ENCODE measurements at places on chromosomes 6 and 20. TPM values are rescaled to one million over a fixed set of nuclear protein-coding genes. Genes with fewer than 3 reads are reported as not detected.

The PHACTR3 gene
- 4.3 TPM for total RNA-seq

The RIPPLY2 gene
- not detected for total RNA-seq

The BPIFA1 gene
- total RNA-seq = not detected

The RBBP9 gene
- 5.6 TPM for total RNA-seq

The PKHD1 gene
- total RNA-seq = not detected

The IL17F gene
- total RNA-seq = not detected

The MRPS26 gene
- total RNA-seq = 55.6 TPM

The SYCP2L gene
- 0.33 TPM for total RNA-seq

GRCh38 chr6:22940581-22941290, 371.4 kb downstream of the HDGFL1 start:
- no peaks in the 10 kb centered on the region for H3K27me3 ChIP-seq
- H3K36me3 ChIP-seq = no peaks in the 10 kb centered on the region
- H3K4me3 ChIP-seq = no peak overlapping the region
- DNase-seq = no peak
- H3K4me1 ChIP-seq = no peaks in the 10 kb centered on the region
- no peak overlapping the region for H3K27ac ChIP-seq

DNA sequence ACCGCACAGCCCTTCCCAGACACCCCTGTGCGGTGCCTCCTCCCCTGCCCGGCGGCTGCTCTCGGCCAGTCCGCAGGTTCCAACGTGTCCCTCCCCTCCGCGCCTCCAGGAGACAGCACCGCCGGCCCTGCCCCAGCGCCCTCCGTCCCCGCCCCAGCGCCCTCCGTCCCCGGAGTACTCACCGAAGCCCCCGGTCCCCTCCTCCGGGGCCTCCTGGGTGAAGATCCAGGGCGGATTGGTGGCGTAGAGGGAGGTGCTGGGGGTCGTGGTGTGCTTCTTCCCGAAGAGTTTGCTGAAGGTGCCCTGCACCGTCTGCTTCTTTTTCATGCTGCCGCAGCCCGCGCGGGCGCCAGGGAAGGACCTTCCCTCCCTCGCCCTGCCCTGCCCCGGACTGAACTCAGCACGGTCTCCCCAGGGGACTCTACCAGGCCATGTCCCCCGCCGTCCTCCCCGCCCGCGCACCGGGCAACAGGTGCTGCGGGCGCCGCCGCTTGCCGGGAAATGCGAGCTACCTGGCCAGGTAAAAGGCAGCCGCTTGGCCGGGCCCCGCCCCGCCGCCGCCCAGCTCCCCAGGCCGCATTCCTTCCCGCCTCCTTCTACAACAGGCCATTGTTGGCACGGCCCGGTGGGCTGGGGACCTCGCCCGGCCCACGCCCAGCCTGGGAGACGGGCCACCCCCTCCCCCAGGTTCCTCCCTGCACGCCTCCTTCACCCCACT, at the start of gene C6orf132:
Gene C6orf132, minus strand, starts transcription at position 503 of the 718 bp plus-strand sequence. Its CDS starts 176 bp downstream, at position 327.
- H3K36me3 ChIP-seq = no peaks in the 10 kb centered on the region
- H3K27me3 ChIP-seq = peaks cover 33% of the 10 kb centered on the region
- no peak for DNase-seq
- peaks cover 19% of the 10 kb centered on the region for H3K4me1 ChIP-seq
- H3K4me3 ChIP-seq = peak within 1 kb of the TSS; percentile 69
- peak within 1 kb of the TSS; percentile 58 for H3K27ac ChIP-seq

DNA sequence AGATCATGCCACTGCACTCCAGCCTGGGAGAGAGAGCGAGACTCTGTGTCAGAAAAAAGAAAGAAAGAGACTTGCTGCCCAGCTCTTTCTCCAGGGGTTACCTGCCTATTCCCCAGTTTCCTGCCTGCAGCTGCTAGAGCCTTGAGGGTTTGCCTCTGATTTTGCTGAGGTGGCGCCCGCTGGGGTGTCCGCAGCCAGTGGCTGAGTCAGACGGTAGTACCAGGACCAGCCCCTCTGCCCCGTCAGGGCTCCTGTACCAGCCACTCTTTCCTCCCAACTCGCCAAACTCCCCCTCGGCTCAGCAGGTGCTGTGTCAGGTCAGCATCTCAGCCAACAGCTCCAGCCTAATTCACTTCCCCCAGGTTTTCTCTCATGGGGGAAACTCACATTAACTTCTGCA, 7.4 kb upstream of the LSM14B start:
- H3K4me3 ChIP-seq = no peak overlapping the region
- DNase-seq = no peak
- H3K27ac ChIP-seq = no peak overlapping the region
- H3K36me3 ChIP-seq = no peaks in the 10 kb centered on the region
- peaks cover 45% of the 10 kb centered on the region for H3K27me3 ChIP-seq
- H3K4me1 ChIP-seq = peaks cover 26% of the 10 kb centered on the region

DNA sequence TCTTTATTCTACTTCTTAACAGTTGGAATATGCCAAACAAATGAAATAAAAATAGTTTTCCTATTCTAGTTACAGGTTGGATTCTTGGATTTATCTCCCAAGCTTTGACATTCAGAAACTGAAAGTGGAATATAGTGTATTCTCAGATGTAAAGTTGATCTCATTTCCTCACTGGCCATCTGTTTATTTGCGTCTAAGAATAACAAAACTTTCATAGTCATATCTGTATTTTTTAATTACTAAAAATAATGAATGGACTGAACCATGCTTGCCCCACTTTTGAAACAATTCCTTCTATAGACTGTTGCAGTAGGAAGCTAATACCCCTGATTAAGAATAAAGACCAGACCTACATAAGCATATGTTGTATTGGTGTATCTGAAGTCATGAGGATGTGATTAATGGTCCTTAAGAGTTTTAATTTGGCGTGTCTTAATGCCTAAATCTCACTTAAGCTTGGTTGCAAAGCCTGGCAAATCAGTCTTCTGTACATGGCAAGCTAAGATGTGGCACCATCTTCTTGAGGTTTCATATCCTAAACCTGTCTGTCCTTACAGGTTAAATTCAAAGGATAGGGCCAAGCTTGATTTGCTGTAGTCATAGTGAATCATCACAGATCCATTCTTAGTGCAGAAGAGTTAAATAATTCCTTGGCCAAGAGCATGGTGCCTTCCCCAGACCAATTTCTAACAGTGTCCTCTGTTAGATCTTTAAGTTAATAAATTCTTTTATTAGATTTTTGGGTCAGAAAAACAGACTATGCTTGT, 58.9 kb downstream of the FOXO3 start:
- no peak overlapping the region for H3K4me3 ChIP-seq
- no peaks in the 10 kb centered on the region for H3K27me3 ChIP-seq

GRCh38 chr20:63230800-63231268, 4.9 kb upstream of the BIRC7 start:
- peak; percentile 49 for DNase-seq
- no peak overlapping the region for H3K4me3 ChIP-seq
- H3K36me3 ChIP-seq = no peaks in the 10 kb centered on the region
- H3K27ac ChIP-seq = no peak overlapping the region

- peaks cover 38% of the 10 kb centered on the region for H3K4me1 ChIP-seq
- no peak overlapping the region for H3K4me3 ChIP-seq
- no peaks in the 10 kb centered on the region for H3K27me3 ChIP-seq
- H3K27ac ChIP-seq = peak overlapping the region; percentile 68
- peak; percentile 25 for DNase-seq
Observed at GRCh38 chr6:38599966-38600550, 39.7 kb downstream of the BTBD9 start.

GRCh38 chr6:108942556-108943492, 94.6 kb downstream of the ARMC2 start:
- H3K27ac ChIP-seq = peak overlapping the region; percentile 93
- no peak for DNase-seq
- peaks cover 74% of the 10 kb centered on the region for H3K4me1 ChIP-seq
- H3K36me3 ChIP-seq = no peaks in the 10 kb centered on the region

DNA sequence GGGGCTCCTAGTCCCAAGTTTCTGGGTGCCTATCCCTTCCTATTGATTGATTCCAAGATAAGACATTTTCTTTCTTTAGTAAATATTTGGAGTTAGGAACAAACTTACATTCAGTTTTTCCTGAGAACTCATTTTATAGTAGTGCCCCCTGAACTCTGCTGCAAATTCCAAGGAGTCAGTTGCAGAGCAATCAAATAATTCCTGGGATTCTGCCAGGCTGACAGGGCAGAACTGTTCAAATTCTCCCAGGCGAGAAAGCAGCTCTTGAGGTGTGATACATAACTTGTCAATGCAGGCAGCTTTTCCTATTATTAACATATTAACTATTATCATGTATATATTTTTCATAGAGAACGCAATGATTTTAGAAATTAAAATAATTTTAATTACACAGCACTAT, 15.9 kb upstream of the ZBTB24 start:
- no peaks in the 10 kb centered on the region for H3K27me3 ChIP-seq
- no peak for DNase-seq
- no peaks in the 10 kb centered on the region for H3K36me3 ChIP-seq
- no peak overlapping the region for H3K4me3 ChIP-seq

DNA sequence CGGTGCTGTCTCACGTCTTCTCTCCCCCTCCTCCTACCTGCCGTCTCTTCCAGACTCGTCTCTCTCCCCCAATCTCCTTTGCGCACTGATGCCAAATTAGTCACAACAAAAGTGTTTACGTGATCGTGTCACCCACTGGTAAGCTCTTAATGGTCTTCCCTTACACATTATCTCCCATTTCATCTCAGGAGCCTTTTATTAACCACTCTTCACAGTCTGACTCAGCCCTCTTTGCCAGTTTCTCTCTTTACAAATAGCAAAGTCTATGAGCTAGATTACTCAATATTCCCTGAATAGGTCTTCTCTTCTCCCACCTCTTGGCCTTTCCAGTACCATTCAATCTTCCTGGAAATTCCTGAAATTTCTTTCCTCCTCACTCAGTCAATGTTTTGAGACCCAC, 247.0 kb downstream of the ESR1 start:
- H3K36me3 ChIP-seq = no peaks in the 10 kb centered on the region
- DNase-seq = no peak
- H3K27ac ChIP-seq = no peak overlapping the region
- H3K4me1 ChIP-seq = no peaks in the 10 kb centered on the region
- H3K27me3 ChIP-seq = peaks cover 20% of the 10 kb centered on the region

DNA sequence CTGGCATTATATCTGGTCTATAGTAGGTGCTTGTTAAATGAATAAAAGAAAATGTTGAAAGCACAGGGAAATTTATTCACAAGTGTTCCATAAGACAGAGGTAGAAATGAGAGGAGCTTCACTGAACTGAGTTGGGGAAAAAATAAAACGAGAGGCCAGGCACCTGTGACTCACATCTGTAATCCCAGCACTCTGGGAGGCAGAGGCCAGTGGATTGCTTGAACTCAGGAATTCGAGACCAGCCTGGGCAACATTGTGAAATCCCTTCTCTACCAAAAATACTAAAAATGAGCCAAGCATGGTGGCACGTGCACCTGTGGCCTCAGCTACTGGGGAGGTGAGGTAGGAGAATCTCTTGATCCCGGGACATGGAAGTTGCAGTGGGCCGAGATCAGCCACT, 28.1 kb upstream of the IBTK start:
- no peak for DNase-seq
- H3K4me1 ChIP-seq = no peaks in the 10 kb centered on the region
- H3K36me3 ChIP-seq = no peaks in the 10 kb centered on the region
- H3K27ac ChIP-seq = no peak overlapping the region
- no peaks in the 10 kb centered on the region for H3K27me3 ChIP-seq

- no peaks in the 10 kb centered on the region for H3K27me3 ChIP-seq
- no peak for DNase-seq
- H3K27ac ChIP-seq = peak overlapping the region; percentile 17
- H3K4me1 ChIP-seq = peaks cover 7% of the 10 kb centered on the region
- peaks cover 3% of the 10 kb centered on the region for H3K36me3 ChIP-seq
- no peak overlapping the region for H3K4me3 ChIP-seq
Observed at GRCh38 chr6:135936606-135937005, 85.1 kb downstream of the PDE7B start.

- no peak overlapping the region for H3K4me3 ChIP-seq
- no peaks in the 10 kb centered on the region for H3K27me3 ChIP-seq
- no peaks in the 10 kb centered on the region for H3K36me3 ChIP-seq
Observed at GRCh38 chr6:121338956-121339355, 4.7 kb upstream of the TBC1D32 start.

- H3K4me1 ChIP-seq = peaks cover 11% of the 10 kb centered on the region
- H3K27ac ChIP-seq = no peak overlapping the region
- no peaks in the 10 kb centered on the region for H3K36me3 ChIP-seq
- no peak for DNase-seq
- H3K27me3 ChIP-seq = peaks cover 21% of the 10 kb centered on the region
Observed at GRCh38 chr6:41653691-41654090, 15.4 kb downstream of the MDFI start.

DNA sequence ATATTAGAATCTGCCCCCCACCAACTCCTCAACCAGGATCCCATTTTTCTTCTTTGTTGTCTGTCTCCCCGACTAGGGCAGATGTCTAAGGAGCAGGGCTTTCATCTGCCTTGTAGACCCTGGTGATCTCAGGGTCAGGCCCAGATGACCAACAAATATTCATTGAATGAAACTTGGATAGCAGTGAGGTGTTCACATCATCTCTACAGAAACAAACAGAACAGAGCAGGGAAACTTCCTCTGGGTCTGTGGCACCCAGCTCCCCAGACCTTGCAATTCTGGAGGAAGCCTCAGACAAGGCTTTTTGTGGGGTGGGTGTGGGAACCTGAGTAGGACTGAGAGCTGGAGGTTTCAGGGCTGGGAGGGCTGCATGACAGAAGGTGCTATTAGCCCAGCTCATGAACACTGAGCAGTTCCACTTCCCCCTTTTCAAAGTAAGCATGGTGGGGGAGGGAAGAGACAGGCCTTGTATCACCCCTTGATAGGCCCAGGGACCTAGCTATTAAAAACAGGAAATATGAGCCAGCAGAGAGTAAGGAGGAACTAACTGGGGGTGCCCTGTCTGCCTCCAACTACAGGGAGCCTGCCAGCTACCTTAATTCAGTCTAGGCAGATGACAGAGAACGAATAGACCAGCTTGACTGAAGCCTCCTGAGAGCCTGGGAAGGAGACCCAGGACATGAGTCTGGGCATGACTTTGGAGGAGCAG, 37.3 kb upstream of the TOP1 start:
- H3K27me3 ChIP-seq = no peaks in the 10 kb centered on the region
- no peak overlapping the region for H3K4me3 ChIP-seq
- H3K4me1 ChIP-seq = peaks cover 10% of the 10 kb centered on the region
- no peak for DNase-seq
- H3K36me3 ChIP-seq = no peaks in the 10 kb centered on the region

DNA sequence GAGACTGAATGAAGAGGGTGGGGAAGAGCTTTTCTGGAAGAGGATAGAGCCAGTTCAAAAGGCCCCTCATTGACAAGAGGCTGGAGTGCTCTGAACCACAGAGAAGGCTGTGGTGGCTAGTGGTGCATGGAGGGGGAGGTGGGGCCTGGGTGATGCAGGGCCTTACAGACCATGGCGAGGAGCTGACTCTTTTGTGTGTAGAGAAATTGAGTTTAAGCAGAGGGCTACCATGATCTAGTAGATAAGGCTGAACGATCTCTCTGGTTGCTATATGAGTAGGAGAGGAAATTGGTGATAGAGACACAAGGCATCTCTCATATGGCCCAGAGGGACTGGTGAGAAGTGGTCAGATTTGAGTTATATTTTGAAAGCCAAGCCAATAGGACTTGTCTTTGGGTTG, 137.6 kb downstream of the UST start:
- DNase-seq = no peak
- H3K4me1 ChIP-seq = peaks cover 10% of the 10 kb centered on the region
- no peaks in the 10 kb centered on the region for H3K27me3 ChIP-seq
- no peak overlapping the region for H3K4me3 ChIP-seq
- no peak overlapping the region for H3K27ac ChIP-seq
- H3K36me3 ChIP-seq = no peaks in the 10 kb centered on the region
